Stimulated activated CD8-positive, alpha-beta memory T cell treated with anti-CD3 and anti-CD28 coated beads, Interleukin-15, amount 100 ng/mL, for 24 hours (primary cell): ENCODE measurements at places on chromosomes 4 and X.
A peak's percentile ranks its signal among the peaks of the same experiment; 100 is the strongest.

DNA sequence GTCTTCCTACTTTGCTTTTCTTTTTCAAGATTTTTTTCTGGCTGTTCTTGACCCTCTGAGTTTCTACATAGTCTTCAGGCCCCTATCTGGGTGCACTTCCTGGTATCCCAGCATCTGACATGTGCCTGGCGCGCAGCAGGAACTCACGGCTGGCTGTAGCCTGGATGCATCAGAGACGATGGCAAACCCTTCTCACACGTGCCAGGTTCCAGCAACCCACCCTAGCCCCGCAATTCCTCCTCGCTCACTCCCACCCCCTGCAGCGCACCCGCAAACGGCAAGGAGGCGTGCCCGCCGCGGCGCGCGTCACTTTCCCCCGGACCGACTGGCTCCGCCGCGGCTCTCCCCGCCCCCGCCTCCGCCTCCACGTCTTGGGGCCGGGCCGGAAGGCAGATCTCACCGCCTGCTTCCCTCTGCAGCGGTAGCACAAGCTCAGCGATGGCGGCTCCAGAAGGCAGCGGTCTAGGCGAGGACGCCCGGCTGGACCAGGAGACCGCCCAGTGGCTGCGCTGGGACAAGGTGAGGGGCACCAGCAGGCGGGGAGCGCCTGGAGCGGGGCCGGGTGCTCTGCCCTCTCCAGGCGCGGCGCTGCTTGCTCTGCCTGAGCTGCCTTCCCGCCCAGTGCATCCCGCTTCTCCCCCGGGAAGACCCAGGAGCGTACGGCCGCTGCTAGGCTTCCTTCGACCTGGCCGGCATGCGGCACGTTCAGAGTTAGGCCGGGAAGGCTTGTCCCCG, at the start of gene PGM2:
TSS of gene PGM2 (plus strand) at position 392 of the 735 bp plus-strand sequence. CDS start at position 439, 47 bp downstream.
- DNase-seq = peak; percentile 77

- no peak for DNase-seq
Observed at GRCh38 chr4:176805155-176805554, 12.4 kb upstream of the VEGFC start.

GRCh38 chr4:168748807-168749206, 252.0 kb downstream of the PALLD start:
- no peak for DNase-seq

- no peak for DNase-seq
Observed at GRCh38 chrX:13387666-13388494, 68.0 kb upstream of the ATXN3L start.

- no peak for DNase-seq
Observed at GRCh38 chr4:41199788-41200187, 14.6 kb downstream of the APBB2 start.

GRCh38 chrX:72003811-72004750, 93.4 kb downstream of the NHSL2 start:
- DNase-seq = no peak

GRCh38 chr4:43564591-43564990, 672.1 kb downstream of the GRXCR1 start:
- no peak for DNase-seq

DNA sequence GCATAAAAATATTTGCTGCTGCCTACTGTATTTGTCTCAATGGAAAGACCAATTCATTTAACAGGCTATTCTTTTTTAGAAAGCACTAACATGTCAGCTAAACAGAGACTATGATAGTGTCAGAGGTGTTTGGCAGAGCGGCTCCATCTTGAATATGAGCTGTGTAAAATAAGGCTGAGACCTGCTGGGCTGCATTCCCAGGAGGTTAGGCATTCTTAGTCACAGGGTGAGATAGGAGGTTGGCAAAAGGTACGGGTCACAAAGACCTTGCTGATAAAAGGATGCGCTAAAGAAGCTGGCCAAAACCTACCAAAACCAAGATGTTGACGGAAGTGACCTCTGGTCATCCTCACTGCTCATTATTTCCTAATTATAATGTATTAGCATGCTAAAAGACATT, 41.8 kb downstream of the NPY5R start:
- no peak for DNase-seq

DNA sequence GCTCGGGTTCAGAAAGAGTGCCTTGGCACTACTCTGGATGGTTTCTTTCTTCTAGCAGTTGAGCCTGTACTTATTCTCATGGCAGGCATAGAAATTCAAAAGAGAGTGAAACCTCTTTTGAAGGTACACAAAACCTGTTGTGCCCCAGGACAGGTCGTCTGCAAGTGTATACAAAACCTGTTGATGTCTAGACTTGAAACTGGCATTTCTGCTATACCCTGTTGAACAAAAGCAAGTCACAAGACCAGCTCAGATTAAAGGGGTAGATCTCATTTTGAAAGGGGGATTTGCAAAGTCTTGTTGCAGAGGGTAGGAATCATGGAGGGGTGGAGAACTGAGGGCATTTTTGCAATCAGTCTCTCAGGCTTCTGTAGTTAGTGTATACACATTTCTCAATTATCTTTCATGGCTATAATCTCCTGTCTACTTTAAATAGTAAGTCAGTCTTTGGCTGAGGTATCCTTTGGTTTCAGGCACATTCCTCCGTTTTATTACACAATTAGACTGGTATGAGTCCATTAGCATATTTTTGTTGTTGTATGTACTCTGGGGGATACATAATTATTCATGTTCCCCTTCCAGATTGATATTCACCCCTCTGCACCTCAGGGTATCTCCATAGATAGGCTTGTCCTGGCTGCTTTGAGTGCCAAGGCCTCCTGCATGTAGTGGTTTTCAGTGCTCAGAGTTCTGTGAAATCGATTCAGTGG, 251.4 kb downstream of the DTHD1 start:
- no peak for DNase-seq

DNA sequence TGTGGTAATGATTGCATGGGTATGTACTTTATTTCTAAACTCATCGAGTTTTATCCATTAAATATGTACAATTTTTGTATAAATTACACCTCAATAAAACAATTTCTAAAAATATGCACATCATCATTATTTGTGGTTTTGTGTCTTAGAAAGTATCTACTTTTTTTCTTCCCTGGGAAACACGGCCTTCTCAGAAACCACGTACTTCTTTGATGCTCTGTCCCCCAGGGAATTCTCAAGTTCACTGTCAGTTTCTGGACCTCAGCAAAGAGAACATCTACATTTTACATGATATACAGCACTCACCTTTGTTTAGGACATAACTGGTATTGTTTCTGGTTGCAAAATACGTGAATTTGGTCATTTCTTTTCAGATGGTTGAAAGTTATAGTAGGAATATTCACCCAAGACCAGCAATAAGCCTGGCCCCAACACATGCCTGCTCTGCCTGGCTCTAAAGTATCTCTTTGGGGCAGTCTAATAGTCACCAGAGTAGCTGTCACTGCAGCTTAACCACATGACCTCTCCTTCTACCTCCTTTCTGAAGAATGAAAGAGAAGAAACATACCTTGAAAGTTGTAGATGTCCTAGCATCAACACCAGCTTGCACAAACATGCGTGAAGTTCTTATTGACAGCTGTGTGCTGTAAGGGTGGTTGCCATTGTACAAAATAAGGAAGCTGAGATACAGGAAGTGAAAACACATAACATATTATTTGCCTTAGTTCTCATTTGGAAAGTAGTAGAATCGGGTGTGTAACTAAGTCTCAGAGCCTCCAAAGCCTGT, 48.4 kb upstream of the SPANXN4 start:
- DNase-seq = no peak

GRCh38 chrX:97027384-97027922, 143.7 kb downstream of the RPA4 start:
- DNase-seq = no peak

DNA sequence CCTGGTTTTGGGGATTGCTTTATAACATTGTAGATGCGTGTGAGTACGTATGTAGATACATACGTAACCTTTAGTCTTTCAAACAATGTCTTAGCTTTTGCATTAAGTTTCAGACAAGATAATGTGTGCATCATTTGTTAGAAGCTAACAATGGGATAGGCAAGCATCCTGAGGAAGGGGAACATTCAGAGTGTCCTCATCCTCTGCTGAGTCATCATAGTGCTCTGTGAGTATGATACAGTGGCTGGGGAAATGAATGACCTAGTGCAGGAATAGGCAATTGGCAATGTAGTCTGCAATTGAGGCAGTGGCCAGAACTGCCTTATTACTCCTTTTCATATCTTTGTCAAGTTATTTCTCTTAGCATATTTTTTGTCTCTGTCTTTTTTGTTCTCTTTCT, 7.3 kb downstream of the NAP1L5 start:
- DNase-seq = no peak

- DNase-seq = no peak
Observed at GRCh38 chr4:107792711-107793110, 32.0 kb upstream of the SGMS2 start.

DNA sequence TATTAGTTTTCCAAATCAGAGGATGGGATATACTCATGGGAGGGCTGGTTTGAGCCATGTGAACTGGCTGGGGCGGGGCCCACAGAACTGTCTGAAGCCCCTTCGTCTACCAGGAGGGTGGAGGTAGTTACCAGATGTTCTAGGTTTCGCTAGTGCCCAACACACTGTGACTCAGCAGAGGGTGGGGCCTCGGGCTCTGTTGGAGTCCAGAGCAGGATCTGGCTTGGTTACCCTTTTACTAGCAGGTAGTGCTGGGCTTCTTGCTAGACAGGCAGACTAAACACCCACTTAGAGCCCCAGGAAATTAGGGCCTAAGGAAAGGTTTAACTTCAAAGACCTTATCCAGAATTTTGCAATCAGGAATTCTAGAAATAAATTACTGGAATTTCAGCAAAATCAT, 56.2 kb upstream of the CHRDL1 start:
- DNase-seq = no peak

GRCh38 chrX:120536061-120536460, 24.7 kb downstream of the CUL4B start:
- DNase-seq = no peak

- DNase-seq = no peak
Observed at GRCh38 chr4:3522651-3523050, 9.6 kb downstream of the LRPAP1 start.
